ENCODE measurements at places on chromosomes 2 and 18. TPM values are rescaled to one million over a fixed set of nuclear protein-coding genes. Genes with fewer than 3 reads are reported as not detected.
A peak's percentile ranks its signal among the peaks of the same experiment; 100 is the strongest.

The M1AP gene
- total RNA-seq, result 2.5 TPM

GRCh38 chr2:27989149-27989548 is 98.6 kb downstream of the BABAM2 start:
- DNase-seq, result no peak
- H3K4me1 ChIP-seq, result peaks cover 29% of the 10 kb centered on the region
- H3K4me3 ChIP-seq, result no peak overlapping the region
- H3K27ac ChIP-seq, result no peak overlapping the region
- peaks cover 2% of the 10 kb centered on the region for H3K36me3 ChIP-seq
- no peaks in the 10 kb centered on the region for H3K27me3 ChIP-seq

DNA sequence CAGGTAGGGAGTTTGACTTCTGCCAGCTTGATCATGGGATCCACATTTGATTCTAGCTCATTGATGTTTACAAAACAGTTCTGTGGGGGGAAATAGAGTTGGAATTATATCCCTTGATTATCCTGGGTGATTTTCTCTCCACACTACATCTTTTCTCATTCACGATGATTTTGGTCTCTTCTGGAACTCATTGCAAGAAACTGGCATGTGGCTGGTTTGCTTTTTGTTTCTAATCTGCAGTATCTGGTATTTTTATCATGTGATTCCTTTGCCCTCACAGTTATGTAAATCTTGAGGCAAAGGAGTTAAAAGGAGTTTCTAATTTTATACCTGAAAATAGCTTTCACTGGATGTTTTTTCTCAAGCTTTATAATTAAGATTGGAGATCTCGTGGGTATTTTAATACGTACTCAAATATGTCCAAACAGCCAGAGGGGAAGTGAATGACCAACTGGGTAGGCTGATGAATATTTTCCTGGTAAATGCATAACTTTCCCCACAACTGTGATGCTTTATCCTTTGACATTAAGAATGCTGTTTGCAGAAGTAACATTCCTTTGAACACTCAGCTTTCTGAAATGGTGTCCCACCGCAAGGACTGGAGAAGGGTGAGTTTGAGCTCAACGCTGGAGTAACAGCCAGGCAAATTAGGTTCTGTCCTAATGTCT is 502.9 kb upstream of the ZEB2 start:
- H3K4me3 ChIP-seq, result no peak overlapping the region
- no peaks in the 10 kb centered on the region for H3K4me1 ChIP-seq
- H3K27ac ChIP-seq, result no peak overlapping the region
- no peaks in the 10 kb centered on the region for H3K27me3 ChIP-seq

DNA sequence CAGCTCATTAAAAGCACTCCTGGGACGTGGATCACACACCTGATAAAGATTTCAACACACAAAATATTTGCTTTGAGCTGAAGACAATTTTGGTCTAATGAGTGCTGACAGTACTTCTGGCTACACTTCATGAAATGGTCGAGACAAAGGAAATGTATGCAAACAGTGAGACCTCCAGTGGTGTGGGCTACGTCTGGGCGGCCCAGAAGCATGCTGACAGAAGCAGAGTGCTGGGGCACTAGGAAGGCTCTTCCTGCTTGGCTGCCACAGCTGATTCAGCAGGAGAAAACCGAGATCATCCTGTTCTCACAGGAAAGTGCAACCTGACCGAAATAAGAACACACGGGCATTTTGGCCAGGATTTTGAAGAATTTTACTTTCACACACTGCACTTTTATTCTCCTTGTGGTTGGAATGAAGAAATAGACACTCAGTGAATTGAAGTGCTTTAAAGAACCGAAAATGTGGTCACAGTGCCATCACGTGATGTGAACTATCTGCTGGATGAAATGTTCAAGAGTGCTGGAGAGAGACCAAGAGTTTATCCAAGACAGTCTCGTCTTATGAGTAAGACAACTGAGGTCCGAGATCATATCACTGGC is 149.5 kb downstream of the CCBE1 start:
- H3K36me3 ChIP-seq, result no peaks in the 10 kb centered on the region
- H3K4me1 ChIP-seq, result peaks cover 9% of the 10 kb centered on the region
- no peak overlapping the region for H3K4me3 ChIP-seq
- H3K27ac ChIP-seq, result no peak overlapping the region
- no peak for DNase-seq

The PUS10 gene
- total RNA-seq, result 7.1 TPM

- no peak overlapping the region for H3K27ac ChIP-seq
- DNase-seq, result no peak
- H3K4me3 ChIP-seq, result no peak overlapping the region
- H3K27me3 ChIP-seq, result peaks cover 13% of the 10 kb centered on the region
- H3K36me3 ChIP-seq, result no peaks in the 10 kb centered on the region
Measured at GRCh38 chr2:111178730-111179405, 58.2 kb downstream of the BCL2L11 start.

GRCh38 chr18:24270937-24271380 is 126.7 kb downstream of the OSBPL1A start:
- peaks cover 5% of the 10 kb centered on the region for H3K27me3 ChIP-seq
- peaks cover 2% of the 10 kb centered on the region for H3K36me3 ChIP-seq
- peaks cover 10% of the 10 kb centered on the region for H3K4me1 ChIP-seq
- peak overlapping the region; percentile 79 for H3K4me3 ChIP-seq
- H3K27ac ChIP-seq, result peak overlapping the region; percentile 83
- no peak for DNase-seq

DNA sequence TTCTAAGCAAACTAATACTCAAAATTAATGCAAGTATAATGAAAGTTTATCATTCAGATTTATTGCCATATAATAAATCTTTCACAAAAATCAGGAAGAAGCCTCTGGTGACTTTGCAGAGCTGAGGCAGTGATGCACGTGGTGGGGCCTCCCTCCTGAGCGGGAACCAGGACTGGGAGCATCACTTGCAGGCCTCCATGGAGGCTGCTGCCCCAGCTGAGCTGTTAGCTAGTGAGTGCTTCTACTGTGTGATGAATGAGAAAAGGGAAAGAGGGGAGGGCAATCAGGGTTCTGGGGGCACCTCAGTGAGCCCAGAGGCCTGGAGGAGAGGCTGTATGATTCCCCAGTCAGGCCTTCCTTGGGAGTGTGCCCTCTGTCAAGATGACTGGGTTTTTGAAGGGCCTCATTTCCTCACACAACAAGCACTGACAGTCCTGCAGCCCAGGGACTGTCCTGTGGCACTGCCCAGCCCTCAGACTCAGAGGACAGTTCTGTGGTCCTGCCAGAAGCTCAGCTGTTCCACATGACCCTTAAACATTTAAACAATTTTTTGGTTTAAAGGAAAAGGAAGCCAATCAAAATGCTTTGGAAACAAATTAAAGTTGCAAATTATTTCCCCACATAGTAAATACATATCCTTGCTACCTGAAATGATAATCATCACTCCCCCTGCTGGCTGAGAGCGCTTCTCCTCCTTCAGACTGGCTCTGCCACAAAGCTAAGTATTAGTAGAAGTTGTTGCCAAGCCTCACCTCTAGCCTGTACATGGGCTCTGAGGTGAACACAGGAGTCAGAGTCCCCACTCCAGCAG is 90.9 kb upstream of the SMAD7 start:
- H3K27me3 ChIP-seq, result no peaks in the 10 kb centered on the region
- no peak overlapping the region for H3K4me3 ChIP-seq
- peaks cover 2% of the 10 kb centered on the region for H3K4me1 ChIP-seq
- peaks cover 20% of the 10 kb centered on the region for H3K36me3 ChIP-seq

DNA sequence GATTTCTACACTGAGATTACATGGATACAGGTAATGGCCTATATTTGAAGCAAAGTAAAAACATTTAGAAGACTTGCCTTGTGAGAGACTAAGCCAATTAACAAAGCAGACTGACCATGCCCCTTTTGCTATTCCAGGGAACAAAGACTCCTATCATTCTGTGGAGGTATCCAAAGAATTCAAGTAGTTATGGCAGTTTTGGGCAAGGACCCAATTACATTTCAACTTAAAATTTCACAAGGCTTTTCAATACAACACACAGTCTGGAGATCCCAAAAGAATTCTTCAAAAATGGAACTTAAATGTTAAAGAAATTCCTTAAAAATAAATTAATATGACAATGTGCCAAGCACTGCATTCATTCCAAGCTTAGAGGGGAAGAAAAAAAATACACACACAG is 109.2 kb upstream of the CHRNA1 start:
- no peak for DNase-seq
- no peak overlapping the region for H3K27ac ChIP-seq
- H3K36me3 ChIP-seq, result peaks cover 14% of the 10 kb centered on the region
- no peaks in the 10 kb centered on the region for H3K4me1 ChIP-seq
- H3K27me3 ChIP-seq, result no peaks in the 10 kb centered on the region

GRCh38 chr2:169715379-169716237 is 18.0 kb upstream of the KLHL23 start:
- H3K4me1 ChIP-seq, result peaks cover 15% of the 10 kb centered on the region
- DNase-seq, result no peak
- H3K27me3 ChIP-seq, result no peaks in the 10 kb centered on the region
- H3K36me3 ChIP-seq, result peaks cover 8% of the 10 kb centered on the region
- no peak overlapping the region for H3K27ac ChIP-seq

DNA sequence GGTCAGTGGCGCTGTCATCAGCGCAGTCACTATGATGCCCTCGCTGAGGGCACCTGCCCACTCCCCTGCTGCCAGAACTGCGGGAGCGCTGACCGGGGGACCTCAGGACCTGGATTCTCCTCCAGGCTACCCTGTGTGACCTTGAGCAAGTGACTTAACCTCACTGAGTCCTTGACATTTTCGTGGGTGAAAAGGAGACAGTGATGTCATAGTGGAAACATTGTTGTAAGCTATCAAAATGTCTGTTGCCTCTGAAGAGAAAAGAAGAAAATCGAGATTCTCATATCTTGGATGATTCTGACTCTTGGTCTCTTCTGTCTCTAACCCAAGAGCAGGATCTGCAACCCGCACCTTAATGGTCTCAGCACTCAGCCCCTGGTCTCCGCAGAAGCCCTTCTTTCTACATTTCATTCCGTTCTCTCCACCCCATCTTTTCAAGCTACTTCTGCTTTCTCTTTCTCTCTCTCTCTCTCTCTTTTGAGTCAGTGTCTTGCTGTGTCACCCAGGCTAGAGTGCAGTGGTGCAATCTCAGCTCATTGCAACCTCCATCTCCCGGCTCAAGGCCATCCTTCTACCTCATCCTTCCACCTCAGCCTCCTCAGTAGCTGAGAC is 978 bp upstream of the TUBA4A start:
- no peak for DNase-seq
- H3K27ac ChIP-seq, result no peak overlapping the region
- H3K4me3 ChIP-seq, result peak overlapping the region; percentile 32
- peaks cover 5% of the 10 kb centered on the region for H3K4me1 ChIP-seq
- H3K27me3 ChIP-seq, result peaks cover 65% of the 10 kb centered on the region
- no peaks in the 10 kb centered on the region for H3K36me3 ChIP-seq

DNA sequence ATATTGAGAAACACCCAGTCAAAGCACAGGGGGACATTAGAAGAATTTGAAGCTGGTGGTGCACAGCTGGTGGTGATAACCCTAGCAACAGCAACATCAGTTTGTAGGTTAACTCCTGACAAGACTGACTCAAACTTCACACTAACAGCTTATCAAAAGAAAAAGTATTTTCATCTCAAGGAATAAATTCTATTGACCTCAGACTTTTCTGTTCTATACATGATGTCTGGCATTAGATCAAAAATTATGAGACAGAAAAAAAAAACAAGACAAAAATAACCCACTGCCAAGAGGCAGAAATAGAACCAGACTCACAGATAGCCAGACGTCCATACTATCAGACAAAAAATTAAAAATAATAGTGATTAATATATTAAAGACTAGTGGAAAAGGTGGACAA is 126.1 kb downstream of the COL6A3 start:
- H3K27ac ChIP-seq, result no peak overlapping the region
- H3K27me3 ChIP-seq, result peaks cover 7% of the 10 kb centered on the region
- DNase-seq, result no peak
- H3K4me1 ChIP-seq, result peaks cover 16% of the 10 kb centered on the region
- no peaks in the 10 kb centered on the region for H3K36me3 ChIP-seq

The HRH4 gene
- not detected for total RNA-seq

The IL1RL2 gene
- total RNA-seq, result not detected

- H3K4me3 ChIP-seq, result peak overlapping the region; percentile 99
- H3K4me1 ChIP-seq, result peaks cover 15% of the 10 kb centered on the region
- DNase-seq, result peak; percentile 36
- H3K36me3 ChIP-seq, result peaks cover 7% of the 10 kb centered on the region
Measured at GRCh38 chr2:44169155-44169898, 652 bp downstream of the PPM1B start.

GRCh38 chr2:146392186-146392585 is 1452.6 kb upstream of the ACVR2A start:
- H3K27me3 ChIP-seq, result no peaks in the 10 kb centered on the region
- H3K4me1 ChIP-seq, result no peaks in the 10 kb centered on the region
- no peaks in the 10 kb centered on the region for H3K36me3 ChIP-seq
- DNase-seq, result no peak
